Frontal cortex (tissue), 4 donors: ENCODE measurements at places on chromosomes 16 and 17.

GRCh38 chr17:77254951-77255825, 114.4 kb downstream of the SEC14L1 start:
- no peak for DNase-seq

DNA sequence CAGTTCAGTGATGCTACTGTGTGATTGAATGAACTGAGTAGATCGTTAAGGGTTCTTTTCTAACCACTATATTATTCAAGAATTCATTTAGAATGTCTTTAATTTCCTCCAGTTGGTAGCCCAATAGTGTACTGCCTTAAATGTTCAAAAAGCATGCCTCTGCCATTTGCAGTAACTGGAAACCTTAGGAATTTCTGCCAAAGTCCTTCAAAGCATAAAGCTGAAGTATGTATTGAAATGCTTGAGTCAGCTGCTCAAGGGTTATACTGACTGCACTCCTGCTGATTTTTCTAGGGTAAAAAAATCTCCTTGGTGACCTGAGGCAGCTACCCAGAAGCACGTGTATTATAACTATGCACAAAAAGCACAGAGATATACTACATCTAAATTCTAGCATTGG, 56.5 kb downstream of the SNTB2 start:
- no peak for DNase-seq

- no peak for DNase-seq
These were observed 12.5 kb downstream of the ARHGAP23 start for GRCh38 chr17:38440614-38441397.

DNA sequence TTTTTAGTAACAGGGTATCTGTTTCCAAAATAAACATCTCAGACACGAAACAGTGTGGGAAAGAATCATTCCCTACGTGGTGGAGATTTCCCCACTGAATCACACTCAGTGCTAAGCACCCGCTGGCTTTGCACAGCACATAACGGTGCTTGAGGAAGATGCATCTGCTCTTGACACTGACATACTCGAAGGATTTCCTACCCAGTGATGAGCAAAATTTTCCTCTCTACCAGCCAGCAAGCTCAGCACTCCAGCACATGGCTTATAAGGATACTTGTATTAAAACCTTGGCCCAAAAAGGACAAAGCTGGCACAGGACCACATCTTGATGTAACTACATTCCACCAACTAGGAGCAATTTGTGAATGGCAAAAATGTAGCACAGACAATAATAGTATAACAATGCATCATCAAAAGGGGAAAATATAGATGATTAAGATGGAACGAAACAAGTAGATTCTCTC, 59.0 kb downstream of the ANKFY1 start:
- no peak for DNase-seq

GRCh38 chr17:17232303-17232621, 4.7 kb downstream of the FLCN start:
- no peak for DNase-seq

DNA sequence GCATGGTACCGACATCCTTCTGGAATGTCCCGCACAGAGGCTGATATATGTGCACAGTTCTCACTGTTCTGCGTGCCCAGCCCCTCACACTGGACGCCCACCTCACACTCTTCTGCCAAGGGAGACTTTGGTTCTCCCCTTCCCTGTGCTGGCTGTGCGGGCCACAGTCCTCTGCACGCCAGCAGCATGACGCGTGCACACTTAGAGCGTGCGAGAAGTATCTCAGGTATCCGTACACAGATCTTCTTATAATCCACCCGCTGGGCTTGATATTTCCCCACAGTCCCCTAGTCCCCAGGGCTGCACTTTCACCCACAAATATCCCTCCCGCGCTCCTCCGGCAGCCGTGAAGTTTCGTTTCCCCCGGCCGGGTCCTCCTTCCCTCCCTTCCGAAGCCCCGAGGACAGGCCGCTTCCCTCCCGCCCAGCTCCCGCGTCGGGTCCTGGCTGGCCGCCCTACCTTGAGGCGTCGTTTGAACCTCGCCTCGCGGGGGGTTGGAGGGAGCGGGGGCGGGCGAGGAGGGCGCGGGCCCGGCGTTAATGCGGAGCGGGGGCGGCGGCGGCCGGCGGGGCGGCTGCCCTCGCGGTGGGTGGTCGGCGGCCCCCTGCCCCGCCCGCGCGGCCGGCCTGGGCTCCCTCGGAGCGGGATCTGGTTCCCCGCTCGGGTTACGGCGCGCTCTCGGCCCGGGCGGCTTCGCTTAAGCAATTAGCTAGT, 5.0 kb upstream of the FOXF1 start:
- no peak for DNase-seq
